ENCODE measurements at places on chromosomes 4 and X.
A peak's percentile ranks its signal among the peaks of the same experiment; 100 is the strongest.

DNA sequence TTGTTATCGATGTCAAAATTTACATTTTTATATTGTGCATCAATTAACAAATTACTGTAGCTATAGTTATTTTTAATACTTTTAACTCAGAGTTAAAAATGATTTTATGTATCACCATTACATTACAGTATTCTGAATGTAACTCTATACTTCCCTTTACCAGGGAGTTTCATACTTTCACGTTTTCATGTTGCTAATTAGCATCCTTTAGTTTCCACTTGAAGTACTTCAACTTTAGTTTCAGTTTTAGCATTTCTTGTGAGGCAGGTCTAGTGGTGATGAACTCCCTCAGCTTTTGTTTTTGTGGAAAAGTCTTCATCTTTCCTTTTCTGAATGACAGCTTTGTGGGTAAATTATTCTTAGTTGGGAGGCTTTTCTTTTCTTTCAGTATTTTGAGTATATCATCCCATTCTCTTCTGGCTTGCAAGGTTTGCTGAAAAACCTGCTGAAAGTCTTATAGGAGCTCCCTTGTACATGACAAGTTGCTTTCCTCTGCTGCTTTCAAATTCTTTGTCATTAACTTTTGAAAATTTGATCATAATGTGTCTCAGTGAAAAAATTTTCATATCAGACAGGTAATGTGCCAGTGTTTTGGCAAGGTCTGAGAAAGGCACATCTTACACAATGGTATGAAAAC lies 9.8 kb upstream of the CISD2 start:
- no peak for DNase-seq

DNA sequence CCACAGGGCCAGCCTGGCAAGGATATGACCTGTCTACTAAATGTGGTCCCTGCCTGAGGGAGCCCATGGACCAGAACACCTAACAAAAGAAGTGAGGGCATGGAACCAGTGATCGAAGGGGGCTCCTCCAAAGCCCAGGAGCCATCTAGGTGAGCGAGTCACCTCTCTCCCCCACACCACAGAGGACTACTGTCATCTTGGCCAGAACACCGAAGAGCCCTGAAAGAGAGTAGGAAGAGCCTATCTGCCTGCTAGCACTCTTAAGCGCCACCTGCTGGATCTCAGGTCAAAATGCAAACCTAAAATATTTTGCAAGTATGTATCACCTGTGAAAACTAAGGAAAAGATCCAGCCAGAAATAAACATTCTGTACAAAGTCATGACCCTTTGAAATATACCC lies 137.9 kb upstream of the ZXDB start:
- peak; percentile 38 for DNase-seq

GRCh38 chr4:71830497-71831190 lies 46.8 kb upstream of the GC start:
- DNase-seq: no peak

DNA sequence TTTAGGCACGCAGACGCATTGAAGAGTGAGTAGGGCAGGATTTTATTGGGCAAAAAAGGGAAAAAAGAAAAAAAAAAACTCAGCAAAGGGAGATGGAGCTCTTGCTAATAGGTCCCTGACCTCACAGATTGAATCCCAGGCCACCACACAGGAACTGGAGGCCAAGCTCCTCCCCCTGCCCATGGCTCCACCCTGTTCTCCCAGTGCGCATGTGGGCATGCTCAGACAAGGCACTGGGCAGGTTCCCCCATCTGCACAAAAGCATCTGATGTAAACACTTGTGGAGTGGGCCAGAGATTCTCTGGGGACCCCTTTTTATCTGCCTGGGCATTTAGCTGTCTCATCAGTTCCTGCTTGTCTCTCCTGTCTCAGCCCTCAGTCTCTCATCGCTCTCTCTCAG lies 9.5 kb downstream of the FRMD7 start:
- no peak for DNase-seq

DNA sequence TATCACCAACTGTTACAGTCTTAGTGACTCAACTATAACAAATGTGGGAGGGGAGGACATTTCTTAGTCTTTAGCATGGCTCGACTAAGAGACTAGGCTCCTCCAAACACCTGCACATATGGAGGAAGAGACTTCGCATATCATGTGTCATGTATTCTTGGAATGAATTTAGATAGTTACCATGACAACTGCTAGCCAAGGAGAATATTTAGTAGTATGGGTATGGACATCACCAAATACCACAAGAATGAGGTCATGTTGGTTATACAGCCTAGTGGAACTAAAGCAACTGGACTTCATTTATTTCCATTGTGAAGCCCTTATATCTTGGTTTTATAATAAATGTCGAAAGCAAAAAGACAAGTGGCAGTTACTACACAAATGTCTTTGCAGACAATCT lies 512.3 kb downstream of the CFAP47 start:
- no peak for DNase-seq

DNA sequence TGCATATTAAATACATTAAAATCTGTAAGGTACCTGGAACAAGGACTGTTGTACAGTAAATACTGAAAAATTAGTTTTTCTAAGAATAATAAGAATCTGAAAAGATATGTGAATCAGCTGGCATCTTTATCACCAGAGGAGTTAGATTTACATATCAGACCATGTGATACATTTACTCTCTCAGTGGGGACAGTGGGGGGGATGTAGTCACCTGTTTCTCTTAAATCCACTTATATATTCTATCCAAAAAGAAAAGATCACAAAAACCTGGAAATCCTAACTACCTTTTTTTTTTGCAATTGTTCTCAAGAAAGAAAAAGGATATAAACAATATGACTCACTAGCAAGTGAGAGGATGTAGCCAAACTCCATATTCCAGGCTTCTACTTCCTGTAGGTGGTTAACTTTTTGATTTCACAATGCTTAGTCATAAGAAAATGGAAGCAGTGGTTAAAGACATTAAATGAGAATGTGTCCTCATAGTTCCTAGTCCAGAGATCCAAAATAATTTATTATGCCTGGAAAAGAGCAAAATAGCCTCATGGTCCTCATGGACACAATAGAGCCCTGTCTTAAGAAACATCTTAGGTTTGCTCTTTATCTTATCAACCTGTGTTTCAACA lies 22.5 kb upstream of the MYOZ2 start:
- peak; percentile 52 for DNase-seq

- DNase-seq: no peak
Observed at GRCh38 chr4:152719291-152719690, 39.5 kb upstream of the TMEM154 start.

- peak; percentile 17 for DNase-seq
Observed at GRCh38 chr4:6591781-6592180, 16.8 kb downstream of the MAN2B2 start.

- no peak for DNase-seq
Observed at GRCh38 chr4:102780476-102781144, 19.8 kb upstream of the MANBA start.

GRCh38 chrX:70352496-70352895 lies 62.6 kb downstream of the KIF4A start:
- no peak for DNase-seq

GRCh38 chr4:37873386-37873785 lies 17.5 kb upstream of the TBC1D1 start:
- DNase-seq: no peak

GRCh38 chr4:59484944-59485343 lies 1715.2 kb upstream of the ADGRL3 start:
- no peak for DNase-seq

- DNase-seq: no peak
Observed at GRCh38 chrX:105463473-105463872, 243.0 kb upstream of the TEX13A start.

GRCh38 chr4:10272511-10272910 lies 155.9 kb upstream of the WDR1 start:
- DNase-seq: no peak

DNA sequence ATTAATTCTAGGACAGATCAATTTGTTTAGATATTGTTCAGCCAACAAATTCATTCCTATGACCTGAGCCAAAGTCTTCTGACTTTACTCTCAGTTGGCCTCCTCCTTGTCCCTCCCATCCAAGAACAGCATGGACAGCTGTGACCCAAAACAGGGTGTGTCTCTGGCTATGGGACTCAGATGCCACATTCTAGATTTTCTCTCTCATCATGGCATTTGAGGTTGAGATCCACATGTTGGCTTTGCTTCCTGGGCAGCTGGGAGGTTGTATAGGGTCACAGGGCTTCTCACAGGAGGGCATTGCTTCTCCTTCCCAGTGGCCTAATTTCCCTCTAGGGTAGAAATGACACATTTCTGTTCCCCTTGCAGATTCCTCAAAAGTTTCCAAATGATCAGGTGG lies 22.6 kb upstream of the EGF start:
- no peak for DNase-seq

GRCh38 chr4:43348591-43348990 lies 456.1 kb downstream of the GRXCR1 start:
- DNase-seq: no peak

DNA sequence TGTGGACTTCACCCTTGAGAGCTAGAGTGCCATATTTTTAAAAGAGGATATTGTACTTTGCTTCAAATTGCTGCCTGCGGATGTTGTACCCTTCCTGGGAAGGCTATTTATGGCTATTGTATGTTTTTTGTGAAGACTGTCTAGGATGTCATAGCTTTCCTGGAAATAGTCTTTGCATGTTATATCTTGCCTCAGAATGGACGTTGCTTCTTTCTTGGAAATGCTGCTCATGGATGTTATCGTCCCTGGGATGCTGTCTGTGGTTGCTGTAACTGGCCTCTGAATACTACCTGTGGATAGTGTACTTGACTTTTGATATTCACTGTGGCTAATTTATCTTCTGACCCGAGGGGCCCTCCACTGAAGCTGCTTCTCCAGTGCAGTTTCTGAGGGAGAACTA lies 146.8 kb downstream of the ENOX2 start:
- no peak for DNase-seq

GRCh38 chr4:6222761-6223292 lies 22.5 kb upstream of the JAKMIP1 start:
- DNase-seq: peak; percentile 50

- no peak for DNase-seq
Observed at GRCh38 chrX:56057325-56057724, 174.8 kb upstream of the KLF8 start.

DNA sequence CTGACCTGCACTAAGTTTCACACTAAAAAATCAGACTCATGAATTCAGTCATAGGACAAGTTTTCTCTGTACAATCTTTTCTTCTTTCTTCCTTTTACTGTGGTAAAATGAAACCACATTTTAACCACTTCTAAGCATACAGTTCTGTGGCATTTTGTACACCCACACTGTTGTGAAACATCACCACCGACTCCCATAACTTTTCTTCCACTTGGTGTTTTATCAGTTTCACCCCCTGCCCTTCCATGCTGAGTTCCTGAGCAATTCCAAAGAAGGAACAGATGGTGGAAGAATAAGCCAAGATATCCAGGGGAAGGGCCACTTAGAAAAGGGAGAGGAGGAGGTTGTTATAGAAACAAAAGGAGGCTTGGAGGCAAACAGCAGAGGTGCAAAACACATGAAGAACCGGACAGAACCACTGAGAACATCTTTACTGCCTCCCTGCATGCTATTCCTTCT lies 22.6 kb downstream of the SLC25A4 start:
- peak; percentile 59 for DNase-seq

All from SK-MEL-5 (cell line).